ENCODE measurements at places on chromosomes 13 and 19.

- no peak for DNase-seq
These were observed 149.1 kb downstream of the KLF12 start for GRCh38 chr13:73984949-73985691.

GRCh38 chr13:21225841-21226581 lies 49.6 kb downstream of the MRPL57 start:
- no peak for DNase-seq

DNA sequence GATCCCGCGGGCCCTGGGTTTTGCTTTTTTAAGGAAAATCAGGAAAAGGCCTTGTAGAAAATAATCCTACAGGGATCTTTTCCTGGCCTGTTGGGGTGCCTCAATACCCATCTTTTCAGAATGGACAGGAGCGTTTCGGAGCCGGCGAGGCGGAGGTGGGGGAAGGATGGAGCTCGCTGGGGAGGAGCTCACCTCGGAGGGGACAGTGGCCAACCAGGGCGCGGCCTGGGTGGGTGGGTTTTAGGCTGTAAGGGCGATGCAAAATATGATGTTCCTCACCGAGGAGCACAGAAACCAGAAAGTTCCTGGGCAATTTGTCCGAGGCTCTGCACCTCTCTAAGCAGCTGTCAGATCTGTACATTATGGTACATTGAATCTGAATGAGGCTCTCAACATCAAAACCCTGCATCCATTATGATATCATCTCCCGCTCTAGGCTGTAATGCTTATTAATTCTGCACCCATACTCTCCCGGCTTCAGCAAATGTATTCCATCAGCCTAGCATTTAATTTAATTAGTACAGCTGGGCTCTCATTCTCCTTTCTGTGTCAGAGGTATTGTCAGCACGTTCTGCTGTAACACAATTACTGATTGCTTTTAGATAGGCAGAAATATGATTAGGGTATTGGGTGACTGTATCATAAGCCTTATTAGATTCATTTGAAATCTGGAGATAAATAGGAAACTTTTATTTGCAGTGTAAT lies 90.3 kb upstream of the SOX1 start:
- no peak for DNase-seq

DNA sequence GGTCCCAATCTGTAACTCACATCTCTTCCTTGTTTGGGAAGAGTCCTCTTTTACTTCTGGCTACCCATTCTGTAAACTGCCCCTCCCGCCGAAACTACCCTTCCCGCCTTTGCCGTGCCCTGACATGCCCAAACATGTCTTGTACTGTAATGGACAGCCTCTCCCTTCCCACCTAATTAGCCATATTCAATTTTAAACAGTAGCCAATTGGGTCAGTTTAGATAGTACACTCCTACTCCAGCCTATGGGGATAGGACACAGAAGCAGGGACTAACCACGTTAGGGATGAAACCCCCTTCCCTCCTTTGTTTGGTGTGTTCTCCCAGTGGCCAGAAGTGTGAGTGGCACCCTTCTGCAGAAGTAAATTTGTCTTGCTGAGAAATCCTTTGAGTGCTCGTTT lies 34.2 kb downstream of the SACS start:
- DNase-seq = no peak

DNA sequence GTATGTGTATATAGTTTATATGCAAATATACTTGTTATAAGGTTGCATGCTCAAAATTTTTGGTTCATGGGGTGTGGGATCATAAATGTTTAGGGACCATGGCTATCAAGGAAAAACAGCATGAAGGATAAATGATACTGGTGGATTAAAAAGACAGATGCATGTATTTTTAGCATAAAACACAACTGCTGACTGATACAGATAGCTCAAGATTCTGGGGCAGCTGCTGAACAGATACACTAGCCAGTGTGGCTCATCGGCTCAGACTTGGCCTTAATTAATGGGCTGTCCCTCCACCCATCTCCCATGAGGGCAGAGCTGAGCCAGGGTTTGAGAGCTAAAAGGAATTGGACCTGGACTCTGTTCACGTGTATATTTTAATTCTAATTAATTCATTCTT lies 11.4 kb downstream of the ALOX5AP start:
- DNase-seq = no peak

GRCh38 chr13:60213236-60213744 lies 49.6 kb upstream of the DIAPH3 start:
- no peak for DNase-seq

DNA sequence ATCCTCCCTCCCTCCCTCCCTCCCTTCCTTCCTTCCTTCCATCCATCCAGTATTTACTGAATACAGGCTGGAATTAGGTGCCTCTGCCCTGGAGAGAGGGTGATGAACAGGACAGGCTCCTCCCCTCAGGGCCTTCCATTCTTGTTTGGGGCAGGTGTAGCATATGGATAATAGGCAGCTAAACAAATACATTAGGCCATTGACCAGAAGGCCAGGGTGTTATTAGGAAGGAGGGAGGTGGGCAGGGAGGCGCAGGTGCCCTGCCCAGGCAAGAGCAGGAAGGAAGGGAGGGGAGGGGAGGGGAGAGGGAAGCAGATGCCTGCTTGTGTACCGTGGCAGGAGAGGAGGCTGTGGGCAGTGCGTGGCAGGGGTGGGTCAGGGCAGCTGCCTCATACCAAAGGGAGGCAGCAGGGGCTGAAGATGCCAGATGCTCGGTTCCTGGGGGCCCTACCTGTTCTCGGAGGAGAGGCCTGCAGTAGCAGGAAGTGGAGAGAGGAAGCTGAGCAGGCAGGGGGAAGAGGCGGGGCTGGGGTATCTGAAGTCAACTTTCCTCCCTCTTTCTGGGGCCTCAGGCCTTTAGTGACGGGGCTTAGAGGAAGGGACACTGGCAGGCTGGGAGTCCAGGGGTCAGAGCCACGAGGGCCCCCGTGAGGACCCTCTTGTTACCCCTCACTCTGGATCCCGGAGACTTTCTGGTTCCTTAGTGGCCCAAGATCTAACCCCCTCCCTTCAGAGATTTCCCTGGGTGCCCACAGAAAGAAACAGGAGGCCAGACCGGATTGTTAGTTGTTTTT lies at the start of gene RINL:
Gene RINL (minus strand): TSS at position 495 of the 794 bp plus-strand sequence. CDS start 1,533 bp downstream, outside the sequence.
- no peak for DNase-seq

GRCh38 chr13:75675421-75675820 lies 39.3 kb downstream of the LMO7 start:
- no peak for DNase-seq

DNA sequence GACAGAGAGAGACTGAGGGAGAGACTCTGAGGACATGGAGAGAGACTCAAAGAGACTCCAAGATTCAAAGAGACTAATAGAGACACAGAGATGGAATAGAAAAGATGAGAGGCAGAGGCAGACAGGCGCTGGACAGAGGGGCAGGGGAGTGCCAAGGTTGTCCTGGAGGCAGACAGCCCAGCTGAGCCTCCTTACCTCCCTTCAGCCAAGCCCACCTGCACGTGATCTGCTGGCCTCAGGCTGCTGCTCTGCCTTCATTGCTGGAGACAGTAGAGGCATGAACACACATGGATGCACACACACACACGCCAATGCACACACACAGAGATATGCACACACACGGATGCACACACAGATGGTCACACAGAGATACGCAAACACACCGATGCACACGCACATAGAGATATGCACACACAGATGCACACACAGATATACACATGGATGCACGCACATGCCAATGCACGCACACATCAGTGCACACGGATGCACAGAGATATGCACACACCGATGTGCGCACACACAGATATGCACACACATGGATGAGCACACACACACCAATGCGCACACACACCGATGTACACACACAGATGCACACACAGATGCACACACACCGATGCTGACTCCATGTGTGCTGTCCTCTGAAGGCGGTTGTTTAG lies 3.3 kb upstream of the F10 start:
- DNase-seq = no peak

GRCh38 chr19:42816894-42817293 lies 51.4 kb upstream of the PSG8 start:
- no peak for DNase-seq

- no peak for DNase-seq
These were observed at the start of gene FXYD1 for GRCh38 chr19:35138305-35138892. Gene FXYD1, plus strand, starts transcription at chr19:35138824. Its CDS starts 1,256 bp downstream, at chr19:35140080.

DNA sequence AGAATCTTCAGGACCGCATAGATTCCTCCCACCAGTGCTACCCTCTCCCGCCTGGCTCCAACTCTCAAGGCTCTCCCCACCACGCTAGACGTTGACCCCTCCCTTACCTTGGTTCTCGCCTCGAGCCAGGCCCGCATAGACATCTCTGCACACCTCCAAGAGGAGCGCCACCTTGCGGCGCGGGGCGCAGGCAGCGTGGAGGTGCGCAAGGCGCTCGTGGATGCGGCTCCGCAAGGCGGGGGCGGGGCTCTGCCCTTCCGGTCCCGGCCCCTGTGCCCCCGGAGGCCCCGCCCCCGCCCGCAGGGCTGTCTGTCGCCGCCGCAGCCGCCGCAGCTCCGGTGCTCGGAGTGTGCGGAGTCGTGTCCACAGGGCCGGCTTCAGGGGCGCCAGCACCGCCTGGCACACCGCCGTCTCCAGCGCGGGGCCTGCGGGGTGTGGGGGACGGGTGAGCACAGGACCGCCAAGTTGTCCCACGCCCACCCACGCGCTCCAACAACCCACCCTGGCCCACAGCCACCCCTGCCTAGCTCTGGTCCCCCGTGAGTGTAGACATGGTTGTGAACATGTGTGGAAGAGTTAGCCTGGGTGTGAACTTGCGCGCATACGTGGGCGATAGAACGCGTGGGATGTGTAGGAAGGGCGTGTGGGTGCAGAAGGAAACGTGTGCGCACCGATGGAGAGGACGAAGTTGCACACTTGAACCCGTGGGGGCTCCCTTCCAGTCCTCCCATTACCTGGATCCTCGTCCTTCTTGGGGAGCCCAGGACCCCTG lies 8.1 kb downstream of the RINL start:
- peak; percentile 69 for DNase-seq

GRCh38 chr13:112054616-112055015 lies 12.3 kb upstream of the SOX1 start:
- no peak for DNase-seq

DNA sequence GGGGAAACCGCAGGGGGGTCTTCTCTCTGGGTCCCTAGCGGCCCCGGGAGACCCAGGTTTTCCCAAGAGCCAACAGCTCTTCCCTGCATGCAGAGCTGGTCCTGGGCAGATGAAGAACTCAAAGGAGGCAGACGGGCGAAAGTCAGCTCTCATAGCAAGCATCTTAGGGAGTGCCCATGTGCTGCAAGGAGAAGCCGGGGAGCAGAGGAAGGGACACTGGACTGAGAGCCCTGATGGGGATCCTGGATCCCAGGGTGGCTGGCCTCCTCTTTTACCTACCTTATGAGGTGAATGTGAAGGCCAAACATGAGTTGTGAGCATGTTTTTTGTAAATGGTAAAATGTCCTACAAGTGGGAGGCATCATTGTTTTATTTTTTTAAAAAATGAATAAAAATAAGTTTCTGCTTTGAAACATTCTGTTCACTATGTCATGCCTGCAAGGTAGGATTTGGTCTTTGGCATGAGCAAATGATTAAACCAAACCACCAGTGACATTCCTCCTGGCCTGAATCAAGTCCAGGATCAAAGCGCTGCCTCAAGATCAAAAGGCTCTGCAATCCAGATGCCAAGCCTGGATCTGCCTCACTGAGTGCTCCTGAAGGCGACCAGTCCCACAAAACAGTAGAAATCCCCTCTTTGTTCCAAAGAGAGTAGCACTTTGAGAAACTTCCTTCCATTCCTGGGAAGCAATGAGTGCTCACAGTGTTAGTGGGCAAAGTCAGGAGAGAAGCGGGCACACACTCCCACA lies 92.2 kb upstream of the SERP2 start:
- peak; percentile 67 for DNase-seq

- no peak for DNase-seq
These were observed 542.5 kb downstream of the GPC6 start for GRCh38 chr13:93769101-93769500.

DNA sequence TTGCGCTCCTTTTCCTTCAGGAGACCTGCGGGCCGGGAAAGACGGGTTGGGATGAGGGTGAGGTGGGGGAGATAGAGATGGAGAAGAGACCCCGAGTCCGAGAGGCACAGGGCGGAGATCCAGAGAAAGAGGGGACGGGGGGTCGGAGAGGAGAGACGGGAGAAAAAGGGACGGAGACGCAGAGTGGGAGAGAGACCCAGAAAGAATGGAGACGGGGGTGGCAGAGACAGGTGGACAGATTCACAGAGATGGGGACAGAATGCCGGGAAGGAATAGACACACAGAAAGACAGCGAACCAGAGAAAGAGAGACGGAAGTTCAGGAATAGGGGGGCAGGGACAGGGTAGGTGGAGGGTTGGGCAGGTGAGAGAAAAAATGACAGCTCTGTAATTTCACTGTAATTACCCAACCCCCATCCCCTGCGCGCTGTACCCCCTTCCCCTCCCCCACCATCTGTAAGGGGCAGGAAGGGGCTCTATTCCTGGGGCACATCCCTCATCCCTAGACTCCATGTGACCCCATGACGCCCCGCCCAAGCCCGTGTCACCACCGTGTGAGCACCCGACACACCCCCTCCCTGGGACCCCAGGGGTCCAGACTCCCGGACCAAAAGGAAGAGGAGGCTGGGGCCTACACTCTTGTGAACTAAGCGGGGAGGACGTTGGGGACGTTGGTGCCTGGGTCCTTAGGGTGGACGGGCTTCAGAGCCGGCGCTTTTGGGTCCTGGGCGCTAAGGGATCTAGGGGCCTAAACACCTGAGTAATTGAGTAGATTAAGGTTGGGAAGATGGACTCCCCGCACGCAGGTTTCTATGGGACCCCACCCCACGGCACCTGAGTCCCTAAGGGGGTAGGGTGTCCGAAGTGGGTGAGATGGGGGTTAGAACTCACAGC lies 967 bp downstream of the DBP start:
- no peak for DNase-seq

- DNase-seq = no peak
These were observed 786 bp upstream of the LILRA2 start for GRCh38 chr19:54572696-54573311.

DNA sequence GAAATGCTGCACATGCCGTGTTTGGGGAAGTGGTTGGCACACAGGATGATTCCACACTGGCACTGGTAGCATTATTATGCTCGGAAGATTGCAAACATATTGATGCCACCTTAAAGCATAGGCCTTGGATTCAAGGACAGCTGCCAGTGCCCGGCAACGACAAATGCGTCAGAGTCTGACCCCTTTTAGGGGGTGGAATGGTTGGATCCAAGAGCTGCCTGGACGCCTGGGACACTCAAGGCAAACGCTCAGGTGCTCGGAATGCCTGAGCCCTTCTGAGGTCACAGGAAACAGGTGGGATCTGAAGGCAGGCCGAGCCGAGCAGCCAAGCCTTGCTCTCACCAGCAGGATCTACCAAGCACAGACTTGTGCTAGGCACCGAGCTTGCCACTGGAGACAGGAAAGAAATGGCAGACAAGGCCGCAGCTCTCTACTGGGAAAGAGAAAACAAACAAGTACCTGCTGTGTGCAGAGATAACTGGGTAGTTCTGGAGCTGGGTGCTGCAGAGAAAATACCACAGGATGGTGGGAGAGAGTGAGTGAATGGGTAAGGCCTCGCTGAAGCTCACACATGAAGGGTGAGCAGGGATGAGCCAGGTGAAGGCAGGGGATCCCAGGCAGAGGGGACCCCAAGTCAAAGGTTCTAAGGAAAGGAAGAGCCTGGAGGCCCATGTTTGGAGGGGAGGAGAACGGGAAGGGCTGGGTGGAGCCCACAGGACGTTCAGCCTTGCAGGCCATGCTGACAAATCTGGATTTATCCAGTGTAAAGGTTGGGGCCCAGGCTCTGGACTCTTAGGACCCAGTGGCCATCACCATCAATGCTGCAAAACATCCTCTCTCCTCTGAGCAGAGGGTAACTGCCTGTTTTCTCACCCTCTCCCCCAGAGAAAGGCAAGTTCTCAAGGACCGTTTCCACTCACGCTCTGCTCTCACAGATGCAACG lies 9.2 kb downstream of the RANBP3 start:
- DNase-seq = no peak
